ENCODE measurements at places on chromosomes 6 and 20. TPM values are rescaled to one million over a fixed set of nuclear protein-coding genes. Genes with fewer than 3 reads are reported as not detected.

GRCh38 chr6:8218861-8219260 is 116.5 kb upstream of the EEF1E1 start:
- DNase-seq, result no peak

DNA sequence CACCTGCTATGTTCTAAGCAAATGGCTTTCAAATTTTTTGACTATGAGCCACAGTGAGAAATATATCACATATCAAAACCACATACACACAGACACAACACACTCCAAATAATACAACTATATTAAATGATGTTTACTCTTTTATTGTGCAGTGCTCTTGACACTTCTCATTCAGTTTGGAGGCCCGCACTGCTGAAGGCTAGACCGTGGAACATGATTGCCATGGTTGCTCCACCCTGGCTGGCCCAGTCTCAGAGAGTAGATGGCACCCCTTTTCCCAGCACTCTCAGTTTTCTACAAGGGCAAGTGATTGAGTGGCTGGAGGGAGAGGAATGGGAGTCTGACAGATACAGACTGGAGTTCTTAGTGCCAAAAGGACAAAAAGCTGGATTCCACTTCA is 86.9 kb downstream of the SH3BGRL2 start:
- DNase-seq, result no peak

GRCh38 chr6:9825526-9825925 is 589.3 kb downstream of the TFAP2A start:
- DNase-seq, result no peak

- DNase-seq, result no peak
These were observed 28.1 kb downstream of the ULBP1 start for GRCh38 chr6:149991838-149992237.

DNA sequence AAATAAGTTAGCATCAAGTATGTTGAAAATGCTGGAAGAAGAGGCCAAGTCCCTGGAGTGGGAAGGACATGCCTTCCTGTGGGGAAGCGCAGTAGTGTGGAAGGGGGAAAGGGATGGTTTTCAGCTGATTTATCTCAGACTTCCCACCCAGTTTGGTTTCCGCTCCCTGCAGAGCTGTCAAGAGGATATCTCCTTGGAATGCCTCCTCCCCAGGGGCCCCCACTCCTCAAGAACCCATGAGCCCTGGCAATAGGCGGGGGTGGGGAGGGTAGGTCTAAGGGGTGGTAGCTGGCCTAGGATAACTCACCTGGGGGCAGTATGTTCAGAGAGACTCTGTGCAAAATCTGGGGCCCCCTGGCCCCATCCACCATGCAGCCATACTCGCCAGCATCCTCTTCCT is 696 bp downstream of the TREML1 start:
- no peak for DNase-seq

DNA sequence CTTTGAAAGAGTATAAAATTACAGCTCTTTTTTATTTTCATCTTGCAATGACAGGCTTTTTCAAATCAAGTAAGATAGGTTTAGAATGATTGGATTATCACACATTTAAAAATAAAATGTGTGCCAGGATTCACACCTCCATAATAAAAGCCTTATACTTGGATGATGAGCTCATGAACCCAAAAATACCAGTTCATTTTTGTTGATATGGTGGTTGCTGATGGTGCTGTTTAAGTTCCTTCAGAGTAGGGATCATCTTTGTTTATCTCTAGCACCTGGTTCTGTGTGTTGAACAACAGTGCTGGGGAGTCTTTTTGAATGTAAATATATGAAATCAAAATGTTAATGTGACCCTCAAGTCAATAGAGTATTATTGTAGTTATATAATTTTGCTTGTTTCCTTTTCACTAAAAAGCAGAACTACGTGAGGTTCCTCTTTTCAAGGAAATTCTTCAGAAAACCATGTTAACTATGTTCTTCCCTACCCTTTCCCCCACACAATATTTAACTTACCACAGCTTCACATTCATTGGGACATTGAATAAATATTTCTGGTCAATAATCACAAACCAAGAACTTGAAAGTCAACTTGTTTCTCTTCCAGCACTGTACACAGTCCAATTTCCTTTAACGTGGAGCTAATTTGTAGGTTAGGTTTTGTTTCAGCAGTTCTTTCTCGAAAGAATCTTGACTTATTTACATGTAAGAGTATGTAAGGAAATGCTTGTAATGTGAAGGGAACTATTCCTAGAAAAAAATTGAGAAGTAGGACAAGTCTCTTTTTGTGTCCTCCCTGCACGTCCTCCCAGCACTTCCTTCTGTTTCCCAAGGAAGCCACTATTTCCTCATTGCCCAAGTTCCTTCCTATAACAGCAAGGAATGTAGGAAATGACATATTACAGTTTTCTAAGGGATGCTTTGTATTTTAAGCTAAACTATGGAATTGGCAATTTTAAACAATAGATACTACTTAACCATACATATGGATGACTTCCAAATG is 945.9 kb upstream of the CITED2 start:
- DNase-seq, result no peak

DNA sequence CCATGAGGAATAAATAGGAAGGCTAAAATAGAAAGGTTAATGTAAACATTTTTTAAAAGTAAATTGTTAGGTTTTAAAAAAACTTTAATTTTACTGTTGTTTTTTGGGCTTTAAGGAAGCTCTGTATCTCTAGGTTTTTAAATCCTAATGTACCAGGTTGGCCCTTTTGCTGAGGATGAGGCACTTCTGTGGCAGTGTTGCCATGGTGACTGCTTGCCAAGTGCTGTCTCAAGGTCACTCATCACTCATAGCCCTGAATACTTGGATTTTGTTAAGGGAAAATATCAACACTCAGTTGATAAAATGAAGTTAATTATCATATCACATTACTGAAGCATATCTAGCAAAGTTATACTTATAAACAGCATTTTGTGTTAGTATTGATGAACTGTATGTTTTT is 50.2 kb downstream of the NCOA3 start:
- no peak for DNase-seq

GRCh38 chr20:23080521-23080920 is 5.6 kb downstream of the CD93 start:
- DNase-seq, result no peak

GRCh38 chr20:5189917-5190316 is 63.1 kb downstream of the CDS2 start:
- DNase-seq, result no peak

- DNase-seq, result no peak
These were observed 58.5 kb upstream of the FNDC1 start for GRCh38 chr6:159110748-159111147.

- no peak for DNase-seq
These were observed 138.1 kb downstream of the CD164 start for GRCh38 chr6:109243863-109244825.

The RAET1E gene
- polyA plus RNA-seq, result not detected

The BPIFB2 gene
- not detected for polyA plus RNA-seq

The DDO gene
- not detected for polyA plus RNA-seq

The CALHM4 gene
- not detected for polyA plus RNA-seq

The TTK gene
- 0.06 TPM for polyA plus RNA-seq

The ANGPT4 gene
- polyA plus RNA-seq, result not detected
